HT-29 (cell line): ENCODE measurements at places on chromosomes 3 and 15.

GRCh38 chr3:44870375-44871061 lies 3.9 kb upstream of the TGM4 start:
- peak; percentile 22 for DNase-seq

DNA sequence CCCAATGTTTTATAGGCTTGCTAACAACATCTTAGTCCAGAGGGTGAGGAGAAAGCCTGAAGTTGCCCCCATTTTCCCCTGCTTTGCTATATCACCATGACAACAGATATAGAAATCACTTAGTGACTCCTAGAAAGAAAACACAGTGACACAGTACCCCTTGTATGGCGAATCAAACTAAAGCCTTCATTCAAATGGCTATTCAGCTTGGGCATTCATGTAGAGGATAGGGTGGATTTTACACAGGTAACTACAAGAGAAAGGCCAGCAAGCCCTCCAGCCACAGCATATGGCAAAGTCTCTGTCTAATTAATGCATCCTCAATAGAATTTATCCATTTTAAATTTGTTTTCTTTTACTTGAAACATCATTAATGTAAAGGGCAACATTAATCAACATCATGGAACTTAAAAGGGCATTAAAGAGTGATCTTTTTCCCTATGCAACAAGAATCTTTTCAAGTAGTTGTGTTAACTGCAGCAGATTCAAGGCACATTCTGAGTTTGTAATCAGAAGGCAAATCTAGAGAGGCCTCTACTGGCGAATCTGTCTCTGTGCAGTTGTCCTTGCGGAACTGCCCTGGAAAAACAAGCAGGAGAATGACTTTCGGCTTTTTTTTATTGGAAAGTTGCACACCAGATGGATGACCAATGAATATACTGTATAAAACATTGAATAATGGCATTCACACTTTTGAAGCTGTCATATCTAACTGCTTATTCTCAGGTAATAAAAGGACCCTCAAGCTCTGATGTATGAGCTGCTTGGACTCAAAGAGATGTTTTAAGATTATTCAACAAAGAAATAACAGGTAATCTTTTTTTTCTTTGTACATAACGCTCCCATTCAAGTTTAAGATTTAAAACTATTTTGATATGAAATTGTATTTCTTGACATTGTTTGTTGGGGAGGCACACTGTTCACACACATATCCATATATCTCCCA lies 621.7 kb upstream of the AGTR1 start:
- peak; percentile 62 for DNase-seq

GRCh38 chr15:68526269-68526668 lies 52.5 kb upstream of the CORO2B start:
- no peak for DNase-seq

- DNase-seq: no peak
Observed at GRCh38 chr3:62229211-62229610, 144.1 kb downstream of the FEZF2 start.

- DNase-seq: no peak
Observed at GRCh38 chr15:29554531-29554930, 267.7 kb downstream of the TJP1 start.

GRCh38 chr3:70754314-70754713 lies 441.9 kb upstream of the MDFIC2 start:
- no peak for DNase-seq

DNA sequence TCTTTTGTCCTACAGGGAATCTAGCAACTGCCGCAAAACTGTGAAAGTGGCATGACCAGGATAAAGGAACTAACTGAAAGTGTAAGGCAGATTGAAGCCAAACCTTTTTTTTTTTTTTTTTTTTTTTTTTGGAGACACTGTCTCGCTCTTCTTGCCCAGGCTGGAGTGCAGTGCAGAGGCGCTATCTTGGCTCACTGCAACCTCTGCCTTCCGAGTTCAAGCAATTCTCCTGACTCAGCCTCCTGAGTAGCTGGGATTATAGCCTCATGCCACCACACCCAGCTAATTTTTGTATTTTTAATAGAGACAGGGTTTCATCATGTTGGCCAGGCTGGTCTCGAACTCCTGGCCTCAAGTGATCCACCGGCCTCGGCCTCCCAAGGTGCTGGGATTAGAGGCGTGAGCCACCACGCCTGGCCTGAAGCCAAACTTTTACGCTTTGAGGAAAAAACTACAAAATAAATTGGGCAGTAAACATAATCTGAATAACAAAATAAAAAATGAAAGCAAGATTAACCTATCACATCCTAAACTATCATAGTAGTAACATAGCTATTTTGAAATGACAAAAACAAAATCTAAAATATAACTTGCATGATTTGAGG lies 9.7 kb downstream of the SLTM start:
- DNase-seq: no peak

DNA sequence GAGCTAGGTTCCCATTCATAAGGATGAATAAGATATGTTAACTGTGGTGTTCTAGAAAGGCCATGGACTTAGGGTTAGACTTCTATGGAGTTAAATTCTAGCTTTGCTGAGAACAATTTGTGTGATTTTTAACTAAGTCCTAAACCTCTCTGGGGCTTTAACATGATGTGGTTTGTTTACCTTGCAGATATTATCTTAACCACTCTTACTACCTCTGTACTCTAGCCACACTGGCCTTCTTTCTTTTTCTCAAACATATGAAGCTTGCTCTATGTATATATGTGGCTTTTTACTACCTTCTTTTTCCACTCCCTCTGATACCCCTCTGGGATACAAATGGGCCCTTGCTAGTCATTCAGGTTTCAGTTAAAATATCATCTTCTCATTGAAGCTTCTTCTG lies 108.4 kb downstream of the ZNF609 start:
- DNase-seq: peak; percentile 40

DNA sequence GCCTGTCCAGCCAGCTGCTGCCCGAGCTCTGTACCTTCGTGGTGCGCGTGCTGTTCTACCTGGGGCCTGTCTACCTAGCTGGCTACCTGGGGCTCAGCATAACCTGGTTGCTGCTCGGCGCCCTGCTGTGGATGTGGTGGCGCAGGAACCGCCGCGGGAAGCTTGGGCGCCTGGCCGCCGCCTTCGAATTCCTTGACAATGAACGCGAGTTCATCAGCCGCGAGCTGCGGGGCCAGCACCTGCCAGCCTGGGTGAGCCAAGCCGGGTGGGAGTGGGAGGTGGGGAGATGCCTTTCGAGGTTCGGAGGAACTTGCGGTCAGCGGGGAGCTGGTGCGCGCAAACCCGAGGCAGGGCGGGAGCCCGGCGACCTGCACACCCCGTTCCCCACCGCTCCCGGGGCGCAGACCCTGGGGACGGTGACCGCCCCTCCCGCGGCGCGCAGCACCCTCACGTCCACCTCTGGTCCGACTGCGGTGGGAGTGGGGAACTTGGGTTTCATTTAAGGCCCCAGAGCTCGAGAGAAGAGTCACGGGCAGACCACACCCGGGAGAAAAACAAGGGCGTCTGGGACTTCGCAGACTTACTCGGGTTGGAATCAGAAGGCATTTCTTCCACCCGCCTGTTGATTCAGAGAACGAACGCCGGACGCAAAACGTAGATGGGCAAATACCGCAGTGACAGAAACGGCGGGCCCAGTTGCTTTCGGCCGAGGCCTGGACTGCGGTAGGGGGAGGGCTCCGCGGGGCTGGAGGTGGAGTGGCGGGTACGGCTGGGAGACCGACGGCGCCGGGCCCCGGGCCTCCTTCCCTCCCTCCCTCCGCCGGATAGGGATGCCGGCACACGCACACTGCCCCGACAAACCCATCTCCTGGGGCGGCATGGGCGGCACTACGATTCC lies 708 bp downstream of the ESYT3 start:
- no peak for DNase-seq

DNA sequence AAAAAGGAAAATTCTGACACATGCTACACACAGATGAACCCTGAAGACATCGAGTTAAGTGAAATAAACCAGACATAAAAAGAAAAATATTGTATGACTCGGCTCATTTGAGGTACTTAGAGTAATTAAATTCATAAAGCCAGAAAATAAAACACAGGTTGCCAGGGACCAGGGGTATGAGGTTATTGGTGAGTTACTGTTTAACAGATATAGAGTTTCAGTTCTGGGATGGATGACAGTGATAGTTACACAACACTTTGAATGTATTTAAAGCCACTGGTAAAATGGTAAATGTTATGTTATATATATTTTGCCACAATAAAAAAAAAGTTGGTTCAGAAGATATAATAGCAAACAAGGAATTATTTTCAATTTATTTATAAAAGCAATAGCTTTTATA lies 436.1 kb upstream of the WNT5A start:
- DNase-seq: no peak

- no peak for DNase-seq
Observed at GRCh38 chr15:83082730-83083386, 15.8 kb upstream of the BTBD1 start.

DNA sequence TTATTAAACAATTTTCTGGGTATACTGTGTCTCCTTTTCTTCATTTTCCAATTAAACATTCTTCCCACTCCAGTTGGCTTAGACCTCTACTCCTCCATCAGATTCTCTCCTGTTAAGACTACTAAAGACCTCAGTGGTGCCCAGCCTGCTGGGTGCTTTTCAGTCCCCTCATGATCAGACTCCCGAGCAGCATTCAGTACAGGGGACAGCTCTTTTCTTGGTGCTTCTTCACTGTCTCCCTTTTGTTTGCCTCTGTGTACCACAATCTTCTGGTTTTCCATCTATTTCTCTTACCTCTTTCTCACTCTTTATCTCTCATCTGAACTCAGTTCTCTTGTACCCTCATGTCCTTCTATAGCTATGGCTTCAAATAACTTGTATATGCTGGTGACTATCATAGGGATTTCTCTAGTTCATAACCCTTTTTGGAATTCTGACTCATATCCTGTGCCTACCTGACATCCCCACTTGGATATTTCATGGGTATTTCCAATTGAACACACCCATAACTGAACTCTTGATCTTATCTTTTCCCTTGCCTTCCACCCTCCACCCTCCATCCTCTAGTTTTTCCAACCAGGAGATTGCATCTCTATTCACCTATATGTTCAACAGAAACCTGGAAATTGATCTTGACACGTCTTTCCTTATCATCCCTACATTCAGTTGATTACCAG lies 55.6 kb upstream of the ABHD10 start:
- DNase-seq: peak; percentile 49

GRCh38 chr3:11720917-11721411 lies 77.2 kb upstream of the VGLL4 start:
- DNase-seq: peak; percentile 34

DNA sequence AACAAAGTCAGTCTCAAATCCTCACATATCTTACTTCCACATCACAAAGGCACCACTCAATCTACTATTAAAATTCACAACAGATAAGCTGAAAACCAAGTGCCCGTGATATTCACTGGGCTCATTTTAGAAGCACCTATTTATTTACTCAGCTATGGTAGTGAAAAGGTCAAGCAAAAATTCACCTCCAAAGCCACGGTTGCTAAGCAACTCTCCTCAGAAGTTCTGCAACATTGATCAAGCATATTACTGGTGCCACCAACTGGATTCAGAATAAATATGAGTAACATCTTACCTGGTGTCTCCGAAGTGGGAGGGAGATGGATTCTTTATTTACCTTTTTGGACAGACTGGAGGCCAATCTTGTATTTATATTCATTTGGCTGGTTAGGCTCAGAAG lies 714.8 kb downstream of the FHIT start:
- no peak for DNase-seq

- no peak for DNase-seq
Observed at GRCh38 chr3:66208189-66208588, 12.6 kb upstream of the SLC25A26 start.

GRCh38 chr3:9717563-9717962 lies 13.9 kb downstream of the CPNE9 start:
- no peak for DNase-seq

- peak; percentile 42 for DNase-seq
Observed at GRCh38 chr3:9500108-9501050, 53.2 kb downstream of the LHFPL4 start.

- no peak for DNase-seq
Observed at GRCh38 chr15:55552926-55553325, 35.2 kb downstream of the PYGO1 start.

- peak; percentile 61 for DNase-seq
Observed at GRCh38 chr15:56732135-56732885, 999 bp downstream of the ZNF280D start.

GRCh38 chr15:43127752-43128151 lies 5.6 kb upstream of the TMEM62 start:
- peak; percentile 99 for DNase-seq

DNA sequence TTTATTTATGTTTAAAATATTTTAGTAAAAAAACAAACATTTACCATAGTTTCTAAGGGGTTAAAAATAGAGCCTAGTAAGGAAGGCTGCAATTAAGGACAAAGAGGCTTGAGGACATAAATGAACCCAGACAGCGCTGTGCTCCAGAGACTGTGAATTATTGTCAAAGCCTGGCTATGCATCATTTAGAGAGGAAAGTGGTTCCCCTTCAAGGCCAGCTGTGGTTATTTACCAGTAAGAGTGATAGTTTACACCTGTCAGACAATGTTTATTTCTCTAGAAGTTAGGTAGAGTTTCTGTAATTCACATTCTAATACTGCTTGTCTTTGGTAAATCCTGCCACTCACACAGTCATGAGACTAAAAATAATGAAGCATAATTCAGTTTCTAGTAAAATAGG lies 32.4 kb upstream of the PIK3R4 start:
- no peak for DNase-seq

DNA sequence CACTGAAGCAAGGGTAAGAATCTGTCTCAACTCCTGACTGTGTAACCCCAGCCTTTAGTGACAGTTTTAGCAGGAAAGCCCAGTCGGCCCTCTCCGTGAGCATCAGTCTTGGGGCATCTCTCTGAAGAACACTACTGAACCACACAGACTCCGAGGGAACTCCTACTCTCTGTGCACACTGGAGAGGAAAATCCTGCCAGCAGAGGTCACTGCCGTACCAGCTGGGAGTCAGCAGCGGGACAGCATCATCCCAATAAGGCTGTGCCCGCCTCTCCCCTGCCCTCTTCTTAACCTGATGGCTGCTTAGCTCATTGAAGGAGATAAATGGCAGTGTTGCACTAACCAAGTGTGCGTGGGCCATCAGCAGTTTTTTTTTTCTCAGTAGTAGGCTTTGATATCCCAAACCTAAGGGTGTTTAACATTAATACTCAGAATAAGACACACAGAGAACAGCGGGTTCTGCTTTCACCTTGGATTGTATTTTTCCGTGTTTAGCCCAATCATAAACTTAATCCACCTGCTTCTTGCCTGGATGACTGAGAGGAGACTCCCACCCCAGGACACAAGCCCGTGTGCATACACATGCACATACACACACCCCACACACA lies 26.6 kb upstream of the RASA2 start:
- peak; percentile 91 for DNase-seq

DNA sequence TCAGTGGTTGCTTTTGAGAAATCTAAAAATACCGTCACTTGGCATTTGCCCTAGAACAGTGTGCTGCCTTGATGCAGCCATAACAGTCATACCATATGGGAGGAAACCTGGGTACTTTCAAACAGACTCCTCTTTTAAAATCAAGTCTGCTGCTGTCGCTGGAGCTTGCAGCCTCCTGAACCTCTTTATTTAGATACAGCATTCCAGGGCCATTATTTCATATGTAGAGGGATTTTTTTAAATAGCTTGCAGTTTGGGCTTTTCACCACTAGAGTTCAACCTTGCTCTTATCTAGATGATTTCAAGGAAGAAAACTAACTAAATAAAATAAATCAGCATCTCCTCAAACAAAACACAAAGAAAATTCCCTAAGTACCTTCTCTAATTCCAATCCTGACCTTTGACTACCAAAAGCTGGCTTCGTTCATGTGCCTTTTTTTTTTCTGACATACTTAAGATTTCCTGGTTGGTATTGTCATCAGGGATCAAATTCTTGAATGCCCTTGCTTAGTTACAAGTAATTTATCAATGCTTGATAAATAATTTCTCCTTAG lies 111.6 kb downstream of the KBTBD8 start:
- DNase-seq: peak; percentile 37

GRCh38 chr3:49903451-49904424 lies at the start of gene MST1R:
TSS of gene MST1R (minus strand) at chr3:49903873. CDS start at chr3:49903609, 264 bp downstream.
- peak; percentile 95 for DNase-seq
